ENCODE measurements at places on chromosomes 4 and X.

DNA sequence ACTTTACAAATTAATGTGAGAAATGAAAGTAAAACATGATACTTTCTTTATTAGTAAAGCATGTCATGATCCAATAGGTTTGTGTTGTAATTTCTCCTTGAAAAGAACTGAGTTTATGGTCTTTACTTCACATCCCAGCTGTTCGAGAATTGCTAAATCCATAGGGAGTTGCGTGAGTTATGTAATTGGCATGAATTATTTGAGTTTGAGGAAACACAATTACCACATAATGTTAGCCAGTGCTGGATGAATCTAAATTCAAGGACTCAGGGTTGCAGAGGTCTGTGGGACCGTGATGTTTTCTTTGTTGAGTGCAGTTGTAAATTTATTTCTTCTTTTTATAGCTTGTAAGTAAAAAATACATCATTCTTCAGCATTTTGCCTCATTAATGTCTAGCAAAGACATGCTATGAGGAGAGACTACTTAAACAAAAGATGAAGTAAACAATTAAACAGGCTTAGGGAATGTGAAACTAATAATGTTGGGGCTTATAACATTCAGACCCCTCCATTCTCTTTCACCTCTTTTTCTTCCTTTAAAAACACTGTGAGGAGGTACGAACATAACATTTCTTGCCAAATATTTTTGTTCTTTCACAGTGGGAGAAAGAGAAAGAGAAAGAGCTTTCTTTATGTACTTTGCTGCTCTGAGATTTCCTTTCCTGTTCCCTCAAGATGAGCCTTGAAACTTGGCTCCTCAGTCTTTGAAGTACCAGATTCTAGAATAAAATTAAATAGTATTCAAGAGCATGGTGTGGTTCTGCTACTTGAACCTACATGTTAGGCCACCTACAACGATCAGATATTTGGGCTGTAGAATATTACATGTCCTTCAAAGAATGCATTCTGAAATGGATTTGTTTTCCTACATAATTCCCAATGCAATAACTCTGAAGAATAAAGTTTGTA is 159.6 kb upstream of the ANK2 start:
- no peak for DNase-seq

DNA sequence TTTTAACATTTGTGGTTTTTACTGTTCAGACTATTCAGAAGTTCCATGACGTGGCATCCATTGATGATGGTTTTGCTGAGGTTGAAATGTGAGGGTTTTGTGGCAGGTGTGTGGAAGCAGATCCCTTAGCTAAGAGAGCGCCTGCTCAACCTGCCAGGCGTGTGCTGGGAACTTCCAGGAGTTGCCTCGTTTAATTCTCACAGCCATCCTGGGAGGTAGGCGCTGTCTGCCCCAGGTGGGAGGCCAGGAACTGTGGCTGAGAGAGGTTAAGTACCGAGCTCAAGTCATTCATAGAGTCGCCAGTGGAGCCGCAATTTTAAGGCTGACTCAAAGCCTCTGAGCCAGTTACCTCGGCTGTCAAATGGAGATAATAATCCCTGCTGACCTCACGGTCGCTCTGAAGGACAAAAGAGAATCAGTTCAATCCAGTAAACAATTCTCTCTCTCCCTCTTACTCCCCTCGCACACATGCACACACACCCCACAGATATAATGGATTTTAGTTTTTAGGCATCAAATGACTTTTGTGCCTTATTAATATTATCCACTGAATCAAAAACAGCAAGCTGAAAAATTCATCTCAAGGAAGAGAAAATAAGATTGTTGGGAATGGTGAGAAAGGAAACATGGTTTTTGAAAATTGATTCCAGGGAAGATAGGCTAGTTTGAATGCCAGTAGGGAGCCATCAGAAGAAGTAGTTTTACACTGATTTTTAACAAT is 171.3 kb downstream of the PTTG2 start:
- DNase-seq = no peak

DNA sequence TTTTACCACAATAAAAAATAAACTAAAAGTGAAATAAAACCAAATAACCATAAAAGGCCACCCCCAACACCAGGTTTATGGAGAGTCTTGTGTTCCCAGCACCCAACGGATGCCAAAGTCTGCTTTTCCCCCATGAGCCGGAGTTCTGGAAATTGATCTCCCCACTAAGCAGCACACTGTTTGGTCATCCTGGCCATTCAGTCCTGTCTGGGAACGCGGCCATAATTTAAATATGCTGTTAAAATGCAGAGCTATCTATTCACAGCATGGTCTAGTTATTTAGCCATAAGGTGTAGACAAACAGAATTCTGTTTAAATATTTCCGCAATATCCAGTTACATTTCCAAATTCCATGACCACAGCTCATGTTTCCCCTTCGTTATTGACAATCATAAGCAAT is 129.6 kb upstream of the TBL1X start:
- no peak for DNase-seq

DNA sequence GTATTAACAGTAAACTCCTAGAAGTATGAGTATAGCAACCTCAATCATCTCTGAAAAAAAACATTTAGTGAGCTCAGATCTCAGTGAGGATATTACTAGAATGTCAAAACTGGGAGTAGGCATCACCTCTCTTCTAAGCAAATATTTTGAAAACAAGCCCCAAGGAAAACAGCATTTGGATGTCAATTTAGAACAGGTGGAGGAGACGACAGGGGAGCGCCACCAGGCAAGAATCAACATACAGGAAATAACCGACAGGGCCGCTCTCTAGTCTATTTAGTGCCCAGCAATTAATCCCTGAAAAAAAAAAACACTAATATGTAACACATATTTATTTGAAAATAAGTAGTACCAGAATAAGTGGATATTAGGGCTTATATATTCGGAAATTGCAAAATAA is 940.3 kb upstream of the ADGRL3 start:
- DNase-seq = no peak

DNA sequence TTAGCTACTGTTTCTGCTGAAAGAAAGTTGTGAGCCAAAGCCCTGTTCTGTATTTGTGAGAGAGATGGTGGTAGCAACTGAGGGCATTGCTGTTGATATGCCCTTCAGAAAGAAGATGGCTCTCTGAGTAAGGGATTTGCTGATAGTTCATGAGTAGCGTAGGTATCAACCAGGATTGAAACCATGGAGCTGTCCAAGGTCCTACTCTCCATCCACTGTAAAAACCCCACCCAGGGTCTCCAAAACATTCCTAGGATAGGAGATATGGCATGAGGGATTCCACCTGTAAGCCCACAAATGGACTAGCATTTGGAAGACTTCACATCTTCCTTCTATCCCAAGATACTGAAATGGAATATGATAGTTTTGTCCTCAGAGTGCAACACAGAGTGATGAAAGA is 277.1 kb upstream of the PRKX start:
- DNase-seq = peak; percentile 0

DNA sequence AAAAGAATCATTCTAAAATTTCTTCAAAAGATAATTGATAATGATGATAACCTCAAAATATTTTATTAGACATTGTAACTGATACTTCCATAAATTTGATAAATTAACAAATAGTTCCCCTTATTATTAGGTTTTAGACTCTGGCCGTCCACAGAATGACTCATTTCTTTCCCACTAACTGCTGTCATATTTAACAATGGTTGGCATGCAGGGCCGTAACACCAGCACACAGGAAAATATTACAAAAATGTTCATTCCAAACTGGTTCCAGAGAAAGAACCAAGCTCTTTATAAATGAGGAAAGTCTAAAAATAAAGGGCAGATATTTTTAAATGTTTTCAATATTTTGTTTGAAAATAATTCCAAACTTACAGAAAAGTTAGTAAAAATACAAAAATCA is 28.2 kb downstream of the WDFY3 start:
- DNase-seq = no peak

DNA sequence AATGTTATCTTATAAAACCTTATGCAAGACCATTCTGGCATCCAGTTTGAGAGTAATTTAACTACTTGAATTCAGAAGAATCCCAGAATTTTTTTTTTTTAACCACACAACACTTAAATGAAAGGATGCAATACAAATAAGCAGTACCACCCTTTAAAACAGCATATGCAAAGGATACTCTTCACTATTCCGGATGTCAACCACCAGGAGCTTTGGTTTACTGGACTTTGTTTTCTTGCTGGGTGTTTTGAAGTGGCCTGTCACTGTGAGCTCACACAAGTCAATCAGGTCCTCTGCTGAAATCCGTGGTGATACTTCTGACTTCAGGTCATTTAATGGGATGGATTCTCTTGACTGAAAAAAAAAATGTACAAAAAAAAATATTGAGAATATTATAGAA is 200.0 kb downstream of the TBCK start:
- DNase-seq = no peak

All from hematopoietic multipotent progenitor cell treated with erythropoietin and hydrocortisone succinate and interleukin-3 and kit ligand, for 6 days (in vitro differentiated cells).